Fibroblast of upper back skin (primary cell): ENCODE measurements at places on chromosomes 6 and 20.

DNA sequence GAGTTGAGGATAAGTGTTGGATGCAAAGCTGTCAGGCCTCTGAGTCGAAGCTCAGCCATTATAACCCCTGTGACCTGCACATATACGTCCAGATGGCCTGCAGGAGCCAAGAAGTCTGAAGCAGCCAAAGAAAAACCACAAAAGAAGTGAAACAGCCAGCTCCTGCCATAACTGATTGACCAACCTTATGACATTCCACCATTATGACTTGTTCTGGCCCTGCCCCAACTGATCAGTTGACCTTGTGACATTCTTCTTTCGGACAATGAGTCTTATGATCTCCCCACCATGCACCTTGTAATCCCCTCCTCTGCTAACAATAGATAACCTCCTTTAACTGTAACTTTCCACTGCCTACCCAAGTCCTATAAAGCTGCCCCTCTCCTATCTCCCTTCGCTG lies 133.7 kb upstream of the AGPAT4 start:
- peak; percentile 88 for DNase-seq

GRCh38 chr6:4384656-4385055 lies 249.3 kb upstream of the ECI2 start:
- no peak for DNase-seq

DNA sequence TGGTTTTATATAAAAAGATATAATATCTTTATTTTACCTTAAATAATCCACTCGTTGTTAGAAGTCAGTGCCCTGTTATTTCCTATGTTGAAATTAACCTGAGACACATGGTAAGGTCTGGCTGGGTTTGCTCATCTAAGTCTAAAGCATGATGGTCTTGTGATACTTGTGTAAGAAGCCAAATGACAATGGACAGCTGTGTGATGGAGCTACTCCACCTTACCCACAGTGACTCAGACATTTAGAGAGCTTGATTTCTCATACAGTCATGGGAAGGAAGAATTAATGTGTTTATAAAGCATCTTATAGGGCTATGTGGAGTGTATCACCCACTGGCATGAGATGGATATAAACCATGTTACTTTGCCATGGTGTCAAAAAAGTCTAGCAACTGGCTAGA lies 11.7 kb downstream of the CTCFL start:
- DNase-seq: no peak

DNA sequence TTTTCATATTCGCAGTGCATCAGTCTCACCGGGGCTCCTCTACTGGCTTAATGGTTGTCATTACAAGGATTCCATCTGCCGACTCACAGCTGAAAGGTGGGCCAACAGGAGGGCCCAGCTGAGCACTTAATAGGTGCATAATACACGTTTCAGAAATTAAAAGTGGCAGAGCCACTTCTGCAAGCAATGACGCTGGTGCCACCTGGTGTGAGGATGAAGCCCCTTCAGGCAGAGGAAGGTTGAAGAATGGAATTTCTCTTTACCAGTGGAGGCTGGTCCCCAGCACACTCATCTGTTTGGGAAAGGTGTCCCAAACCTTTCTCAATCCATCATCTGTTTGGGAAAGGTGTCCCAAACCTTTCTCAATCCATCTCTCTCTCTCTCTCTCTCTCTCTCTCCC lies 8.2 kb upstream of the STMND1 start:
- DNase-seq: no peak

DNA sequence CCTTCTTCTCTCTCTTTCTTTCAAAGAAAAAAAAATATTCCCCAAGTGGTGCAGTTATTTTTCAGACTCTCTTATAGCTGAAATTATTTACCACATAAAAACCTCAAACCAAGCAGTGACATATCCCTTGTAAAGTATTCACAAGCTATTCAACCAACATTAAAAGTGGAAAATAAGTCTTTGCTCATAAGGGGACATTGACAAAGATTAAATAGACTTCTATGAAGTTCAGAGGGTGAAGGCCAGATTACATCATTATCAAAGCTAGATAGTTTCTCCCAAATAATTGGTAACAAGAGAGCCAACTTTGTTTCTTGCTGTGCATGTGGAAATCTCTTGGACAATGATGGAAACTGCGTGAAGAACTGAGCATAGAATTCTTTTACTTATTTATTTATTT lies 379.8 kb upstream of the RSPO3 start:
- no peak for DNase-seq

- peak; percentile 86 for DNase-seq
Observed at GRCh38 chr20:54642864-54643667, 167.7 kb downstream of the DOK5 start.

- no peak for DNase-seq
Observed at GRCh38 chr6:65814071-65814470, 107.0 kb upstream of the EYS start.

GRCh38 chr6:39778581-39779255 lies 13.5 kb upstream of the DAAM2 start:
- DNase-seq: peak; percentile 39

GRCh38 chr6:46051962-46052361 lies 36.3 kb upstream of the CLIC5 start:
- DNase-seq: peak; percentile 34

- DNase-seq: no peak
Observed at GRCh38 chr20:10513061-10513460, 78.0 kb downstream of the SLX4IP start.
